ENCODE measurements at places on chromosomes 1 and 21. TPM values are rescaled to one million over a fixed set of nuclear protein-coding genes. Genes with fewer than 3 reads are reported as not detected.

ARL8A gene
- total RNA-seq = 24.7 TPM

RAB42 gene
- 3.2 TPM for total RNA-seq

C1orf141 gene
- total RNA-seq = not detected

KIF21B gene
- total RNA-seq = 1.2 TPM

SPATA21 gene
- total RNA-seq = 0.02 TPM

TNFRSF8 gene
- total RNA-seq = 0.47 TPM

ADORA1 gene
- 5.6 TPM for total RNA-seq

IL19 gene
- total RNA-seq = not detected

PIGR gene
- total RNA-seq = 0.10 TPM

SPATA45 gene
- 1.8 TPM for total RNA-seq

LORICRIN gene
- total RNA-seq = not detected

MPL gene
- not detected for total RNA-seq

RIPK4 gene
- 13.1 TPM for total RNA-seq

TCHH gene
- total RNA-seq = not detected

OR2T33 gene
- total RNA-seq = not detected

UBL4B gene
- not detected for total RNA-seq

RAVER2 gene
- total RNA-seq = 2.3 TPM

TNFAIP8L2 gene
- total RNA-seq = not detected

FOXO6 gene
- total RNA-seq = not detected

DDR2 gene
- 21.9 TPM for total RNA-seq

MAN1A2 gene
- 20.9 TPM for total RNA-seq

XCL1 gene
- not detected for total RNA-seq

SGIP1 gene
- total RNA-seq = 5.8 TPM

OR2T29 gene
- not detected for total RNA-seq

CCDC185 gene
- total RNA-seq = not detected

TMPRSS3 gene
- not detected for total RNA-seq

TMEM240 gene
- not detected for total RNA-seq

GREM2 gene
- not detected for total RNA-seq

S100A14 gene
- not detected for total RNA-seq

OR2L2 gene
- total RNA-seq = not detected

HES5 gene
- total RNA-seq = not detected

OR2L13 gene
- not detected for total RNA-seq

COL9A2 gene
- total RNA-seq = 2.8 TPM

DDAH1 gene
- total RNA-seq = 71.0 TPM

CLCA4 gene
- not detected for total RNA-seq

SAMD13 gene
- 0.20 TPM for total RNA-seq

ANKRD65 gene
- 0.17 TPM for total RNA-seq

CFAP126 gene
- not detected for total RNA-seq

KIF26B gene
- 0.22 TPM for total RNA-seq

TRIM46 gene
- 1.1 TPM for total RNA-seq

ECE1 gene
- 88.5 TPM for total RNA-seq

PDZK1 gene
- 8.8 TPM for total RNA-seq

PPM1J gene
- 1.3 TPM for total RNA-seq

C1QTNF12 gene
- not detected for total RNA-seq

OLFML3 gene
- total RNA-seq = 5.2 TPM

ARMH1 gene
- 0.37 TPM for total RNA-seq

Data from M059J (cell line).